Stimulated activated CD4-positive, alpha-beta T cell treated with anti-CD3 and anti-CD28 coated beads, Interleukin-15, amount 100 ng/mL, for 1 hour (primary cell): ENCODE measurements at places on chromosomes 2 and 18.

DNA sequence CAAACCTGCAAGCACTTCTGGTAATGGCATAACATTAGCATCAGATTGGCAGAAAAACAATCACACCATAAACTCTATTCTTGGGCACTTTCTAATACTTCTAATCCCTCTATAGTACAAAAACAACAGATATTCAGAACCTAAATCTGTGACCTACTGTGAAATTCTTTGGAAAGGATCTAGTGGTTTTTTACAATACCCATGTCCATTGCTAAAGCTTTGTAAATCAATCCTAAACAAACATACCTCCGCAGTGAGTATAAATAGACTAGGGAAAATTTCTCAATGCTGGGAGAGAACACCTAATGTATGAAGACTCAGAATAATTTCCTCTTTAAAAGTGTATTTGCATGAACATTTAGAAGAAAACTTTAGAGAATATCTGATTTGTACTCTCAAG is 1098.5 kb upstream of the DDX18 start:
- DNase-seq, result no peak

DNA sequence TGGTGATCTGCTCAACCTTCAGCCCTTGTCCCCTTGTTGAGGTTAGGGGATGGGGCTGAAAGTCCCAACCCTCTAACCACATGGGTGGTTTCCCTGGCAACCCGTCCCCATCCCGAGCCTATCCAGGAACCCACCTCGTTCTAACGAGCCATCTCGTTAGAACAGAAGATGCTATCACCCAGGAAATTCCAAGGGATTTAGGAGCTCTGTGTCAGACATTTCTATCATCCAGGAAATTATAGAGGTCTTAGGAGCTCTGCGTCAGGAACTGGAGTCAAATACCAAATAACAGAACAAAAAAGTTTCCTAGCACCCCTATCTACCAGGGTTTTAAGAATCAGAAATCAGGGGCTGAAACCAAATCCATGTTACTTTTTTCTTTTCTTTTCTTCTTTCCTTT is 90.3 kb upstream of the LCLAT1 start:
- no peak for DNase-seq

DNA sequence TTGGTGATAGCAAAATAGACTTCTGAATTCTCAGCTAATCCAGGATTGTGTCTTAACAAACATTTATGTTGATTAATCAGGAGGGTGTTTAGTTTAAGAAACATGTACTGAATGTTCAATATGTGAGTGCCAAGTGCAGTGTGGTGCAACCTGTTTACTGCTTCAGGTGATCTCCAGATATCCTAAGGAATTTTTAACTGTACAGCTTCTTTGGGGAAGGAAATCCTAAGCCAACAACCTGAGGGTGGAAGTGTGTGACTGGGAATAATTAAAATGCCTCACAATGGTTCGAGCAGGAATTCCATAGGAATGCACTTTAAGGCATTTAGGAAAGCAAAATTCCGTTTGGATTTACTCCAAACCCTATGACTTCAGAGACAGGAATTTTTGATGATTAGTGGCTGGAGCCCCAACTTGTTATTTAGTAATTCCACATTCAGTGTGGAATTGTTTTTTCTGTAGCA is 16.4 kb downstream of the CRIM1 start:
- DNase-seq, result no peak

GRCh38 chr2:20207051-20207450 is 17.9 kb downstream of the SDC1 start:
- no peak for DNase-seq
